Astrocyte of the spinal cord (primary cell): ENCODE measurements at places on chromosomes 6 and 20.

GRCh38 chr20:8287340-8287739, 155.3 kb downstream of the PLCB1 start:
- no peak for DNase-seq

- no peak for DNase-seq
Measured at GRCh38 chr6:39243809-39244208, 14.5 kb upstream of the KCNK5 start.

GRCh38 chr6:29552512-29553051, 7.0 kb downstream of the UBD start:
- peak; percentile 61 for DNase-seq

GRCh38 chr6:41053041-41053440, at the start of gene APOBEC2:
APOBEC2 (plus strand) TSS chr6:41053202; CDS start chr6:41053348, 146 bp downstream.
- no peak for DNase-seq

DNA sequence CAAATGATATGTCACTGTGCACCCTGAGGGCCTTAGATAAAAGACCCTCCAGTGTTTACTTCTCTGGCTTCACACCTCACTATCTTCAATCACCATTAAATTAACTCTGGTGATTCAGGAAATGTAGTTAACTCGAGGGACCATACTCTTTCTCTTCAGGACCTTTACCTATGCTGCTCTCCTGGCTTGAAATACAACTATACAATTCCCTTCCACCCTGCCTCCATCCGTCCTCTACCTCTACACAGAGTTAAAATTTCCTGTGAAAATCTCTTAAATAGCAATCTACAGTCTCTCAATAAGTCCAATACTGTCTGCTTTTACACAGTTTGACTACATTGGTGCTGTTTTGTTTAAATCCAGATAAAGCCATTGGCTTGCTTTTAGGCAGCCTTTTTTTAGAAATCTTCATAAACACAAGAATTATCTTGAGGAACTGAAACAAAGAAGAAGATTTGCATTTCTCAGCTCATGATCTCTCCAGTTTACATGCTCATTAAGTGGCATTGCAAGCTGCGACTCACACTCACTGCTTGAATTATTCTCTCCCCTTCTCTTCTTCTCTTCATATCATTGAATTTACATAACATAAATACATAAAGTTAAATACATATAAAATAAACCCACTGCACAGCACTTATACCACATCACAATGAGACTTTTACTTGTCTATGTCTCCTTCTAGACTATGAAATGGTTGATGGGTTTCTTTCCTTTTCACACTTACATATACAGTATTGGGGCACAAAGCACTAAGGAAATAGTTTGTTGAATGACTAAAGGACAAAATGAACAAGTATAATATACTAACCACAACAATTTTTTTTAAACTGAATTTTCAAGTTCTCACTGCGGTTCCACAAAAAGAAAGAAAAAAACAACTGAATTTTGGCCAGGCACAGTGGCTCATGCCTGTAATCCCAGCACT, 239.0 kb upstream of the KCNQ5 start:
- DNase-seq, result no peak

DNA sequence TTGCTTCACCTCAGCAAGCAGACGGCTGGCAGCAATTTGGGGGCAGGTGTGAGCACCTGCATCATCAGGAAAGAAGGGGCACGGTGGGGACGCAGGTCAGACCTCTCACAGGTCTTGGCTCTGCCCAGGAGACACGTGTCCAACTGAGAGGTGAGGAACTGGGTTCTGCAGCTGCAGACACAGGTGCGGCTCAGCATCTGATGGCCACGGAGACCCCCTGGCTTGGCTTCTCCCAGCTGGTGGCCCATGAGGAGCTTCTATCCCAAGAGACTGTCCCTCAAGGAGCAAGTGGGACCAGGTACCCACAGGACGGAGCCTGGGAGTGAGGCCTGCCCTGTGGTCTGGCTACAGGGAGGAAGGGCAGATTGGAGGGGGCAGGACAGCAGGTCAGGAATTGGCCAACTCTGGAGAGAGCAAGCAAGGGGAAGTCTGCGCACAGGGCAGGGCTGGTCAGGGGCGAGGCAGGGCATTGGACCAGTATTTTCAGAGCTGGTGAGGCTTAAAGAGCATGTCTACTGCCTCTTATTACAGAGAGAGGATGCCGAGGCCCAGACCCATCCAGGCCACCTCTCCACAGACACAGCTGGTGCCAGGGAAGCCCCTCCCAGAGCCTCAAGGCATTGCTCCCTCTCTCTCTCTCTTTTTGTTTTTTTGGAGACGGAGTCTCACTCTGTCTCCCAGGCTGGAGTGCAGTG, 4.2 kb downstream of the STMN3 start:
- DNase-seq, result no peak

DNA sequence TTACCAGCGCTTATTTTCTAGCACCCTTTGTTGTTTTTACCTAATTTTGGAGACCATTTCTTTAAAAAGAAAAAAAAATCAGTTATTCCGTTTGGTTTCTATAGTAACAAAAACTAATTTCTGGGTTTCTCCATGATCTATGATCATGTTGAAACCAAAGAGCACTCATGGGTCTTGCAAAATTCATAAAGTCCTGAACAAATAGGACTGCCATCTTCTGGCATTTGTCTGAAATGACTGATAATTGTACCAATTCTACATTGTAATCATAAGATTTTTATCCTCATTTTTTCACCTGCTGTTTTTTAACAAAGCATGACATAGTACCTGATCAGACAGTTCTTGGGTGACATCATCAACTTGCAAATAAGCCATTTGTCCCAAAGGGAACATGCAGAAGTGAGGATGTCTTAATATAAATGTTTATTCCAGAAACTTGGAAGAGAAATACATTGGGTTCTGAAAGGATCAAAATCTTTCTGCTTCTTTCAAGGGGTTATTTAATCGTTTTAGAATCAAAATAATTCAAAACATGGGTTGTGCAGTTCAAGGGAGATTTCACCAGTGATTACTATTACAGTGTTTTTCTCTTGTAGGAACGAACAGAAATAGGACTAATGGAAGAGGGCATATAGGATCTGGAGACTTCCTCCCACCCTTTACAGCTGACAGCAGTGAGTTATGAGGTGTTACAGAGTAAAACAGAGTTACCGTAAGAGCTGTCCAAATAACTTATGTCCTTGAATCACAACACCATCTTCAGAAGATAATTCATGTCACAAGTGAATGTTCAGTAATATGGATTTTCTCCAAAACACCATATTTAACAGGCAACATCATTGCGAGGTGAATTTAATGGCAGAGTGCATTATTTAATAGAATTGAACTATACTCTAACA, 87.1 kb upstream of the GJE1 start:
- DNase-seq, result peak; percentile 44

- DNase-seq, result no peak
Measured at GRCh38 chr6:27736686-27737085, 175.5 kb downstream of the OR2B2 start.

- no peak for DNase-seq
Measured at GRCh38 chr6:14280766-14281293, 163.3 kb downstream of the CD83 start.

DNA sequence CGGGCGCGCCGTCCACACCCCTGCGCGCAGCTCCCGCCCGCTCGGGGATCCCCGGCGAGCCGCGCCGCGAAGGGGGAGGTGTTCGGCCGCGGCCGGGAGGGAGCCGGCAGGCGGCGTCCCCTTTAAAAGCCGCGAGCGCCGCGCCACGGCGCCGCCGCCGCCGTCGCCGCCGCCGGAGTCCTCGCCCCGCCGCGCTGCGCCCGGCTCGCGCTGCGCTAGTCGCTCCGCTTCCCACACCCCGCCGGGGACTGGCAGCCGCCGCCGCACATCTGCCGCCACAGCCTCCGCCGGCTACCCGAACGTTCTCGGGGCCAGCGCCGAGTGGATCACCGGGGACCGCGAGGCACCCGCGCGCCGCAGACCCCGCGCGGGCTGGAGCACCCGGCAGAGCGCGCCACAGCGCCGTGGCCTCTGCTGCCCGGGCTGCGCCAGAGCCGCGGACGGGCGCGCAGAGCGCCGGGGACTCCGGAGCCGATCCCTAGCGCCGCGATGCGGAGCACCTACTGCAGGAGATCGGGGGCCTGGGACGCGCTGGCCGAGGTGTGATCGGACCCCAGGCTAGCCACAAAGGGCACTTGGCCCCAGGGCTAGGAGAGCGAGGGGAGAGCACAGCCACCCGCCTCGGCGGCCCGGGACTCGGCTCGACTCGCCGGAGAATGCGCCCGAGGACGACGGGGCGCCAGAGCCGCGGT, at the start of gene BMP2:
BMP2 (plus strand) TSS at position 151 of the 692 bp plus-strand sequence. CDS start 2,441 bp downstream, outside the sequence.
- peak; percentile 58 for DNase-seq

- DNase-seq, result no peak
Measured at GRCh38 chr6:98880486-98880885, 46.1 kb downstream of the POU3F2 start.

GRCh38 chr20:44296011-44296410, 15.0 kb downstream of the FITM2 start:
- no peak for DNase-seq

GRCh38 chr6:93417421-93418013, 1.8 kb downstream of the EPHA7 start:
- DNase-seq, result peak; percentile 70

DNA sequence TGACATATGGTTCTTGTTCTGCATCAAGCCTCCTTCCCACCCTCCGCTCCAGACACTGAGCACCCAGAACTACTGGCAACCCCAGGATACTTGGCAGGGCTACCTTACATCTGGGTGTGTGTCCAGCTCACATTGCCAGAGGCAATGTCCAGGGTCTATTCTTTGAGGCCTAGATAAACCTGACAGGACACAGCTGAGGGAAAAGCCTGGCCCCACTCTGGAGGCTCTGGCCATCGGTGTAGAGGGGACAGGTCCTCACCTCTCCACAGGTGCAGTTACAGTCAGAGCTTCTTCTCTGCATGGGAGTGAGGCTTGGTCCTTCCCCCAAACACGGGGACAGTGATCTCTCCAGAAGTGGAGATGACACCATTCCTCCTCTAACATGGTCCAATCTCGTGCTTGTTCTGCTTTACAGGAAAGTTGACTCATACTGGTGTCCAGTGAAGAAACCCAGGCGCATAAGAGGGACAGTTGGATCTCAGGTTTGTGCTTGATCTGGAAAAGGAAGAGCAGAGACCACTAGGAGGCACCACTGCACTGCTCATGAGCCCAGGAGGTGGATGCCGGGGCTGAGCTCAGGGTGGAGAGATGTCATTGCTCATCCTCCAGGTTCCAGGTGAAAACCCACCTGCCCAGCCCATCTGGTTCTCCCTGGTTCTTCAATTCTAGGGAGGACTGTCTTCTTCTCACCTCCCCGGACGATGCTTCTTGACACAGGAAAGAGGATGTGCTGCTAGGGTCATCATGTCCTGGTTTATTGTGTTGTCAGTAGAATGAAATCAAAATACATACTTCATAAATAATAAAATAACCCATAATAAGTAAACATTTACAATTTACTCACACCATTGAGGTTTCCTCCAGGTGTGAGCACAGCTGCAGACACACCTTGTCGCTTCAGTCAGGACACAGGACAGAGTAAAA, 14.7 kb downstream of the HLA-F start:
- DNase-seq, result peak; percentile 57

GRCh38 chr6:31922942-31923341, 4.6 kb upstream of the C2 start:
- DNase-seq, result no peak

GRCh38 chr6:37624606-37625574, 72.8 kb downstream of the MDGA1 start:
- DNase-seq, result no peak

GRCh38 chr6:147203311-147204059, 732 bp upstream of the STXBP5 start:
- peak; percentile 83 for DNase-seq

DNA sequence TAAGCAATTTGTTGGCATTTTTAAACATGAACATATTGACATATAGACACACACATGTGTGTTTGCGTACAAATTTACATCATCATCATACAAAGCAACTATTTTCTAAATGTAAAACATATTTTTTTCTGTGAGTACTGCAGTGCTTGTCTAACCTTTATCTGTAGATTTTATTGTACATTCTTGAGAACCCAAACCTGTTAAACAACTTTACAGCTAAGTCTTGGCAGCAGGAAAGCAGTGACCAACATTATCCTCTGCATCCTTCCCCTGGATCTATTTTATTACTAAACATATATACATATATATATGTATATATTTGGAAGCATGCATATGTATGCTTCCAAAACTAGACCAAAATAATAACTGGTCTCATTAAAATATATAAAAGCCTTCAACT, 10.4 kb upstream of the PLCB1 start:
- DNase-seq, result no peak

DNA sequence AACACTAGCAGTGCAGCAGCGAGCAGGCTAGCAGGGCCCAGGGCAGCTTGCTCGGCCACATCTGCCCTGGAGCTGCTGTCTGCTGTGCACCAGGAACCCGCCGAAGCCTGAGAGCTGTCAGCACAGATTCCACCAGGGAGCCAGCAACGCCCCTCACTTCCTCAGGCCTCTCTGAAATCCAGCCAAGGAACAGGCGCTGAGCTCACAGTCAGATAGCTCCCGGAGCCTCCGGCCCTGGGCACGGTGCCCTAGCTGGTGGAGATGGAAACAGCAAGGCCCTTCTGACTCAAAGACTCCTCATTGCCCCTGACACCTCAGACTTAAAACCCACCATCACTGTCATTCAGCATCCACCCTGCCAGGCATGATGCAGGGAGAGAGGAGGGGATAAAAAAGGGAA, 839.4 kb downstream of the MAFB start:
- DNase-seq, result peak; percentile 92

DNA sequence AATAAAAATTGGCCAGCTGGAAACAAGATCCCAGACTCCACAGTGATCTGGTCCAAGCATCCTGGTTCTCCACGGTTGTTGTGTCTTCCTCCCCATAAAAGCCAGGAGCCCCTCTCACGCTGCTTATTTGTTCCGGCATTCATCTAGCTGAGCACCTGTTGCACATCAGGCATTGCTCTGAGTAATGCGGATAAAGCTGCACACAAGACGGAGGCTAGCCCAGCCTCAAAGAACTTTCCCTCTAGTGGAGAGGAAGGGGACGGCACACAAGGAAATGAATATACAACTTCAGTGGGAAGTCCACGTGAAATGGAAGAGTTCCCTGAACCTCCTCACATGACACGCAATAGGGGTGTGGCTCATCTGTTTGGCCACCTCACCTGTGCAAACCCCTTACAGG, 30.3 kb upstream of the NXT1 start:
- no peak for DNase-seq

DNA sequence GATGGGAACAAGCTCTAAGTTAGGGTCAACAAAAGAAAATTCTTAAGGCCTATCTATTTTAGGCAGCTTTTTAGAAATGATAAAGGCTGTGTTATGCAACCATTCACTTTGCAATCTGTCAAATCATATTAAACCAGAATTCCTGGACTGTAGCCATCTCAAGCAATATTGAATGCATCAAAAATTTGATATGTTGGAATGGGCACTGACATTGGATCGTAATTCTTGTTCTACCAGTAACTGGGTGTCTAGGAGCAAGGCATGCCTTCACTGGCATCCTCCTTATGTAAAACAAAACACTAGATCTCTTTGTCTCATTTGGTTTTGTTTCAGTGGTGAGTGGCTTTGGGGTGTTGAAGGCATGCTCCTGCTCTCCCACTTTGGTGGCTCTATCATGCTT, 145.6 kb downstream of the JARID2 start:
- no peak for DNase-seq

GRCh38 chr6:148271711-148272439, 70.8 kb upstream of the SASH1 start:
- DNase-seq, result peak; percentile 86

- DNase-seq, result no peak
Measured at GRCh38 chr20:1631309-1632151, 11.7 kb upstream of the SIRPB1 start.

- DNase-seq, result no peak
Measured at GRCh38 chr6:165106261-165106660, 203.1 kb downstream of the C6orf118 start.

GRCh38 chr20:54262671-54263070, 54.8 kb downstream of the PFDN4 start:
- DNase-seq, result no peak

- no peak for DNase-seq
Measured at GRCh38 chr6:25002326-25003091, 66.7 kb upstream of the RIPOR2 start.
